ENCODE measurements at places on chromosomes 13 and 19.

- DNase-seq, result peak; percentile 52
Observed at GRCh38 chr19:41575998-41576397, at the start of gene CEACAM21. Gene CEACAM21, plus strand, starts transcription at chr19:41576166. Its CDS starts 109 bp downstream, at chr19:41576275.

DNA sequence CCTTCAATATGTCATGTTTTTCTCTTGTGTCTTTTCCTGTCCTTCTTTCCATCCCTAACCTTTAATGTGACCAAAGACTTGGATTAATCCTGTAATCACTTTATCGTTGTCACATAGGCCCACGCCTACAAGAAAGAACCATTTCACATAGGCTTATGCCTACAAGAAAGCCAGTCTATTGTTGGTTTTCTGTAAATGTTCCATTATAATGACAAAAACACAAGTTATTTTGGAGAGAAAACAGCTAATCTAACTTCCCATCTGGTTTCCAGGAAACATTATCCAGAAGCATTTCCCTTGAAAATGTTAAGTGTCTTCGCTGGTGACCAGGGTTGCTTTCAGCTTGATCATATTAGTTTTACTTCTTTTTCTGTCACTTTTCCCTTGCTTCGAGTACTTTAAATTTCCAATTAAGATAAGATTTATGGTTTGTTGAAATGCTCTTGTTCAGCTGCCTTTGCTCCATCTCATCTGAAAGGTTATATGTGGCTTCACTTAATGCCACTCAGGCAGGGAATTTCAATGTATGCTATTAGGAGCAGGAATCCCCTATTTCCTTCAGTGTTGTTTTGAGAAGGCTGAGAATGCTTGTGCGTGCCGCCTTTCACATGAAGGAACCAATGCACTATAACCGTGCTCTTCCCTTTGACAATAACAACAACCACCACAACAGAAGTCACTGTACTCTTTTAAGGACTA is 708.2 kb downstream of the EFNB2 start:
- DNase-seq, result no peak

DNA sequence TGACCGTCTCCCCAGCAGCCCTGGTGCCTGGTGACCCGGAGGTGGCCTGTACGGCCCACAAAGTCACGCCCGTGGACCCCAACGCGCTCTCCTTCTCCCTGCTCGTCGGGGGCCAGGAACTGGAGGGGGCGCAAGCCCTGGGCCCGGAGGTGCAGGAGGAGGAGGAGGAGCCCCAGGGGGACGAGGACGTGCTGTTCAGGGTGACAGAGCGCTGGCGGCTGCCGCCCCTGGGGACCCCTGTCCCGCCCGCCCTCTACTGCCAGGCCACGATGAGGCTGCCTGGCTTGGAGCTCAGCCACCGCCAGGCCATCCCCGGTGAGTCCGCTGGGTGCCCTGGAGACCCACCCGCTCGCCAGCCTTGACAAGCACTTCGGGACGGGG is 2.2 kb downstream of the MADCAM1 start:
- DNase-seq, result no peak

DNA sequence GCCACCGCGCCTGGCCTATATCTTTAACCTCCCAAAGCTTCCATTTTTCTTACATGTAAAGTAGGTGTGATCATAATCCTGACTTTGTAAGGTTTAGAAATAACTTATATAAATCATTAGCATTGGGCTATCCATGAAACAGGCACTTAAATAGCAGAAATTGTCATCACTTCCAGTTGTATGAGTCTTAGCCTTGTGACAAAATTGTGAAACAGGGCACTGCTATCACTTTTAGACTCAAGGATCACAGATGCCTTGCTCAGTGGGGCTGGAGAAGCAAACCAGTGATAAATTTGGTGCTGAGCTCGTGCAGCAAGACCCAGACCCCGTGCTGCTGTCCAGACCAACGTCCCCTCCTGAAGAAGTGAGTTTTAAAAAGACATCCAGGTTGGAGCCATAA is 209.7 kb downstream of the KATNAL1 start:
- no peak for DNase-seq

- no peak for DNase-seq
Observed at GRCh38 chr19:48826606-48827020, 9.7 kb downstream of the HSD17B14 start.

- no peak for DNase-seq
Observed at GRCh38 chr19:10486551-10486950, 16.6 kb downstream of the KEAP1 start.

DNA sequence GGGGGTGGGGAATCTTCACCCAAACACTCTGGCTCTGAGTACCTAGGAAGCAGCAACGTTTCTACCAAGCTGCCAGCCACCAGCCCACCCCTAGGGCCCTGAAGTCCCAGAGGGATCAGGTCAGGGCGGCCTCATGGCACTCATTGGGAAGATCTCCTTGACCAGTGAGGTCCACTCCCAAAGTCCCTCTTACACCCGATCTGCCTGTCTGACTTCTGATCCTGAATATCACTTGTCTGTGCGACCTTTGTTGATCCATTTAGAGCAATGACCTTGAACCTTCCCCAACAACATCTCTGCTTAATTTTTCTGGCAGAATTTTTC is 2.1 kb upstream of the GNA15 start:
- no peak for DNase-seq

DNA sequence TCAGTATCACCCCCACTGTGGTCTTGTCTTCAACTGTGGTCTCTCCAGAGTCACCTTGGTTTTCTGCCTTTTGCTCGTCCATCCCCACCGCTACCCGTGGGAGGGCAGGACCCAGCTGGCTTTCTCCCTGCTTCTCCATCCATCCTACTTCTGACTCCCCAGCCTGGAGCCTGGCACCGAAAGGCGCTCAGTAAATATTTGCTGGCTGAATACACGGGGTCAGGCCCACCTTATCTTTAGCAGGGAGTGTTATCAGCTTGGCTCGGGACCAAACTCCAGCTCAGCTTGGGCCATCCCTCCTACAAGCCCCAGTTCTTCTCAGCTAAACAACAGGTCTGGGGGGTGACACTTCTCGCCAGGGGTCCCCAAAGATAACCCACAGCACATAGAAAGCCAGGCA is 62.0 kb upstream of the KLF2 start:
- no peak for DNase-seq

DNA sequence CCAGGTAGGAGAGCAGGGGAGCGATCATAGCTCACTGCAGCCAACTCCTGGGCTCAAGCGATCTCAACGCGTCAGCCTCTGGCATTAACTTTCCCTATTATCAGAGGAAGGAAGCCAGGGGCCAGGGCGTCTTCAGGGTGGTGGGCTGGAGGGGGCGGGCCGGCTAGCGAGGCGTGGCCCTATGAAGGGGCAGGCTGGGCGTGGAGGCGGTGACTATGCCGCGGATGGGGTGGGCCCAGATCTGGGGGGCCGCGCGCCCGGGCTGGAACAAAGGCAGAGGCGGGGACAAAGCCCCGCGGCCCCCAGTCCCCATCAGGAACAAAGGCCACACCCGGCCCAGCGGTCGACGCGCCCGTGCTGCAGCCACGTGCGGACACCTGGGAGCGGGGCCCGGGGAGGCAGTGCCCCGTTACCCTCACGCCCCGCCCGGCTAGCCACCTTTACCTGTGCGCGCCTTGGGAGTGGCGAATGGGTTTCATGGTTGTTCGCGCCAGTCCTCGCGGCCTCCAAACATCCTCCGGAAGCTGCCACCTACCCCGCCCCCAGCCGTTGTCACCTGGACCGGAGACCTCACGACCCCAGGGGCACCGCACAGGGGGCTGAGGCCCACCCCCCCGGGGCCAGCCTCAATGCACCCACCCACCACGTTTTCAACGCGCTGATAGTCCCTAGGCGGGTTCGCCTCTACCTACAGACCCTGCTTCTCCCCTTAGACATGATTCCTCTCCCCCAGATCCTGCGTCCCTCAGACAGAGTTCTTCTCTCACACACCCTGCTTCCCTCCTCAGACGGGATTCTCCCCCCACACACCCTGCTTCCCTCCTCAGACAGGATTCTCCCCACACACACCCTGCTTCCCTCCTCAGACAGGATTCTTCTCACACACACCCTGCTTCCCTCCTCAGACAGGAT is 5.4 kb upstream of the TRIM28 start:
- peak; percentile 33 for DNase-seq

GRCh38 chr19:16585808-16586476 is 13.7 kb upstream of the SLC35E1 start:
- DNase-seq, result no peak

- no peak for DNase-seq
Observed at GRCh38 chr13:26836626-26837025, 76.0 kb upstream of the GPR12 start.

DNA sequence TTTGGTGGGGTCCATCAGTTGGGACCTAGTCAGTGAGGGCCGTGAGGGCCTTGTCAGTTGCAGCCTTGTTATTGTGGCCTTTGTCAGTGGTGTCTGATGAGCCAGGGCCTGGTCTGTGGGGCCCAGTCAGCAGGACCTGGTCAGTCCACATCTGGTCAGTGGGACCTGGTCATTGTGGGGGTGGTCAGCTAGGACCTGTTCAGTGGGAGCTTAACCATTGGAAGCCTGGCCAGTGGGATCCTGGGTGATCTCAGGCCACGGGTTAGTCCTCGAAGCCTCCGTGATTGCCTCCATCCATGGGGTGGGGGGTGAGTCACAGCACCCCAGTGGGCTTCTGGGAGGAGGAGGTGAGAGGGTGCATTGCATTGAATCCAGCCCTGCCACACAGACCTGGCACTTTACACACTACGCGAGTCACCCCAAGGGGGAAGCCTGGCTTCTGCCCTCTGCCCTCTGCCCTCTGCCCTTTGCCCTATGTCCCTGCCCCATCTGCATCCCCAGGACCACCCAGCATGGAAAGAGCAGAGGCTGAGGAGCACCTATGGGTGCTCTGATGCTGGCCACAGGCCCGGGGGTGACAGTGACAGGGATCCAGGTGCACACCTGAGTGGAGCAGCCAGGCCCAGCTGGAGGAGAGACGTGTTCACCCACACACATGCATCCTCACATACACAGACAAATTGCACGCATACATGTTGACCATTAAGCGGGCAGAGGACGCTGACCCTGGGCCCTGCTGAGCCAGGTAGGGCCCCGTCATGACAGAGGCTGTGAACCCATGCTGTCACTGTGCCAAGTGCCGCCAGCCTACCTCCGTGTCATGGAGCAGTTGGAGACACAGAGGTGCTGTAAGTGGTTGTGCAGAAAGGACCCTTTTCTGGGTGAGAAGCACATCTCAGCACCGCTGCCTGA is 59.8 kb upstream of the TPM4 start:
- DNase-seq, result no peak

DNA sequence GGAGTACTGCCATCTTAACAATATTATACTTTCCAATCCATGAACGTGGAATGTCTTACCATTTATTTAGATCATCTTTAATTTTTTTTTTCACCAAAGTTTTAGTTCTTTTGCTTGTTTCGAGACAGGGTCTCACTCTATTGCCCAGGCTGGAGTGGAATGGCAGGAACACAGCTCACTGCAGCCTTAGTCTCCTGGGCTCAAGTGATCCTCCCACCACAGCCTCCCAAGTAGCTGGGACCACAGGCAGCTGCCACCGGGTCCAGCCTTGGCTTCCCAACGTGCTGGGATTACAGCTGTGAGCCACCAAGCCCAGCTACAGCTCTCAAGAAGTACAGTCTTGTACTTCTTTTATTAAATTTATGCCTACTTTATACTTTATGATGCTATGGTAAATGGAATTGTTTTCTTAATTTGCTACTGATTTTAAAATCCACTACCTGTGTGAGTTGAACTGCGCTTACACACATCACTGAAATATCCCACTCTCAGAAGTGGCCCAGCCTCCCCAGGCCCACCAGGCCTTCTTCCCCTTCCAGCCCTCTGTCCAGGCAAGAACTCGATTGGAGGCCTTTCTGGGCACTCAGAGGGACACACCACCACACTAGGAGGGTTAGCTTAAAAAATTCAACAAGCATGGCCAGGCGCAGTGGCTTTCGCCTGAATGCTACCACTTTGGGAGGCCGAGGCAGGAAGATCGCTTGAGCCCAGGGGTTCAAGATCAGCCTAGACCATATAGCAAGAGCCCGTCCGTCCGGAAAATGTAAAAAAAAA is 1.0 kb upstream of the PGLS start:
- DNase-seq, result no peak

- no peak for DNase-seq
Observed at GRCh38 chr19:30116984-30117555, 175.0 kb downstream of the URI1 start.

GRCh38 chr13:67854990-67855389 is 624.9 kb upstream of the PCDH9 start:
- DNase-seq, result no peak

GRCh38 chr13:30133554-30133912 is 173.8 kb downstream of the KATNAL1 start:
- DNase-seq, result no peak

DNA sequence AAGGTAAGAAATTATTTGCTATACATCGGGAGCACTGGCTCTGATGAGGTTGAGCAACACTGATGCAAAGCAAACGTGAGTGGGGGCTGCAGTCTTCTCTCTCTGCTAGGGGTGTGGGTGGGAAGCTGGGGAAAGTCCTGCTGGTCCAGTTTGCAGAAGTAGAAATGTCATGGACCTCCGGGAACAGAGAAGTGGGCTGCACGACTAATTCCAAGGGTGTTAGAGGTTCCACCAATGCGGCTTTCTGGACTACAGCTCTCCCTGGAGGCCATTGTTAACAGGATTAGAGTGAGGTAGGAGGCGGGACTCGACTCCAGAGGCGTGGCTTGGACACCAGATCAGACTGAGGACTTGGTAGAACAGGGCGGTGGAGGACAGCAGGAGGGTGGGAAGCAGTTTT is 5.7 kb upstream of the FBXO27 start:
- DNase-seq, result no peak

GRCh38 chr19:18719541-18719940 is 36.1 kb downstream of the CRTC1 start:
- no peak for DNase-seq

GRCh38 chr19:5926641-5927440 is 12.8 kb downstream of the CAPS start:
- peak; percentile 58 for DNase-seq

GRCh38 chr13:79703772-79704171 is 222.8 kb downstream of the NDFIP2 start:
- DNase-seq, result no peak

DNA sequence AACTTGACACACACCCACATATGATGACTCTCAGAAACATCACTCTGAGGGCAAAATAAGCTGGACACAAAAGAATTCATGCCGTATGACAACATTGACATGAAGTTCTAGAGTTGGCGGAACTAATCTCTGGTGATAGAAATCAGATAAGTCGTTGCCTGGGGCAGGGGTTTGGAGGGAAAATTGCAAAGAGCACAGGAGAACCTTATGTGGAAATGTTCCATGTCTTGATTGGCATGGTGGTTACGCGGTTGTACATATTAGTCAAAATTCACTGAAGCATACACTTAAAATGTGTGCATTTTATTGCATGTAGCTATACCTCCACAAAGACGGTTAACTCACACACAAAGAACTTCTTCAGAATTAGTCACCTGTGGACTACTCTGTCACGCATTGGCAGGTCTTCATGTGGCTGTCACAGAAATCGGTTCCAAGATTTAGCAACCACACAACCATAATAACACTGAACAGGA is 137.8 kb upstream of the GJB6 start:
- DNase-seq, result no peak

- DNase-seq, result no peak
Observed at GRCh38 chr13:95485045-95485517, 67.4 kb upstream of the CLDN10 start.

- DNase-seq, result peak; percentile 77
Observed at GRCh38 chr19:15264061-15264932, 32.0 kb upstream of the EPHX3 start.

GRCh38 chr19:6530386-6531162 is at the start of gene TNFSF9:
Gene TNFSF9, plus strand, starts transcription at chr19:6531026. Its CDS starts 11 bp downstream, at chr19:6531037.
- DNase-seq, result peak; percentile 90

- no peak for DNase-seq
Observed at GRCh38 chr19:42589792-42590191, 4.9 kb downstream of the CEACAM8 start.

Data from left ventricle myocardium inferior (tissue), 1 donor.